SK-N-DZ (cell line): ENCODE measurements at places on chromosomes 16 and 17.

- no peak for DNase-seq
Measured at GRCh38 chr17:66518108-66518507, 215.7 kb downstream of the PRKCA start.

DNA sequence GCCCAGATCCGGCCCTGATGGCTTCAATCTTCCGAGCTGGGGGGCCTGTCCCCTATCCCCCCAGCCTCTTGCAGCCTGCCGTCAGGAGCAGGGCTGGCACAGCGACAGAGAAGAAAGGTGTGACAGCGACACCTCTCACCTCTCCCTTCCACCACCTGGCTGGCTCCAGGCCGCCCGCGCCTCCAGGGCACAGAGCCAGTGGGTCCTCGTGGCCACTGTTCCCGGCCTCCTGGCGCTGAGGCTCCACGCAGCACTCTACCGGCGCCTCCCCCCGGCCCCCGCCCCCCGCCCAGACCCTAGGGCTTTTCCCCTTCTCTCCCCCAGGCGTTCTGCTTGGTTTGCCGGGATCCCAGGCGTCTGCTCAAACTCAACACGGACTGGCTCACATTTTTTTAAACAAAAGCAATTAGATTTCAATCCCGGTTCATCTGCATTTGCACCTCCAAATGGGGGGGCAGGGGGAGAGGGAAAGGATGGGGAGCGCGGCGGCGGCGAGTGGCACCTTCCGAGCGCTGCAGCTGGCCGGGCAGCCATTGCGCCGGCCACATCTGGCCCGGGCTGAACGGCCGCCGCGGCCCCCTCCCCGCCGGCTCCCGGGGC is 12.8 kb upstream of the CBX8 start:
- DNase-seq = no peak

DNA sequence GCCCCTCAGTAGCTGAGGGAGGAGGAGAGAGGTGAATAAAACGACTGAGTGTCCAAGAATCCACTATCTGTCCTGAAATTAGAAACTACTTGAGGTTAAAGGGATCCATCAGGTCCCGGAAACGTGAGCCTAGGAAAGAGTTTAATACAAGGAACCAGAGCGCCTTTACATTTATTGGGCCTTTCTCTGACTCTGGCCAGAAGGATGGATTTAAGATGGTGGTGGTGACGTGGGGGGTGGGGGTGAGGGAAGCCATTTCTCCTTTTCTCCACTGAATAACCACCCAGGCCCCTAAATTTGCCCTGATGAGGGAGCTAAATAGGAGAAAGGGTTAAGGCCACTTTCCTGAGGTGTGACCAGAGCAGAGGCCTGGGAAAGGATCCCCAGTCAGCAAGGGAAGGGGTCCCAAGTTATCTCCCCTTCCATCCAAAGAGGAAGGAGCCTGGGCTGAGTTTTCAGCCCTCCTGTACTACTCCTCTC is 1.0 kb upstream of the HOXB9 start:
- no peak for DNase-seq

DNA sequence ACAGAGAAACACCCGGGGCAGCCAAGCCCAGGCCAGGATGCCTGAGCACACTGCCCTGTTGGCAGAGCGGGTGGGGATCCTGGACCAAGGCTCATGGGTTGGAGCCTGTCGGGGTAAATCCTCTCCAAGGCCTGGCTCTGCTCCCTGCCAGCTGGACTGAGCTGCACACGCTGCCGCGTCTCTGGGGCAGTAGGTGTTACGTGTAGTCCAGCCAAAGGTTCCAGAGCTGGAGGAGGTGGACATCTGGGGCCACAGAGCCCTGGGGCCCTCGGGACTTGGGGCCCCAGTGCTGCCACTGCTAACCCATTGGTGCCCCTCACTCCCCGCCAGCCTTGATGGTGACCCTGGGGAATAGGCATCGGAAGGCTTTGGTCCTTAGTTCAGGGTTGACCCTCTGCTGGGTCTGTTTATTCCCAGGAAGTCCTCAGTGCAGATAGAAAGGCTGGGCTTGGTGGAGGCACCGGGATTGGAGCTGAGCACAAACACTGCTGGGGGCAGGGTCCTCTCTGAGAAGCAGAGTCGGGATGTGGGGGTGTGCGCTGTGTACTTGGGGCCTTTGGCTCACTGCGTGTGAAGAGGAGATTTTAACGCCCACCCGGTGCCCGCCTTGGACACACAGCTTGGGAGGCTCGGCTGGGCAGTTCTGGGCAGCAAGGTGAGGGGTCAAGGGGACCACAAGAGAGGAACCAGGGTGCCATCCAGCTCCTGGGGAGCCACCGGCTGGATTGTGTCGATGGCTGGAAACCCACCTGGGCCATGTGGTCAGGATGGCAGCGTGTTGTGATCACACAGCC is 16.3 kb upstream of the CBX4 start:
- DNase-seq = no peak

DNA sequence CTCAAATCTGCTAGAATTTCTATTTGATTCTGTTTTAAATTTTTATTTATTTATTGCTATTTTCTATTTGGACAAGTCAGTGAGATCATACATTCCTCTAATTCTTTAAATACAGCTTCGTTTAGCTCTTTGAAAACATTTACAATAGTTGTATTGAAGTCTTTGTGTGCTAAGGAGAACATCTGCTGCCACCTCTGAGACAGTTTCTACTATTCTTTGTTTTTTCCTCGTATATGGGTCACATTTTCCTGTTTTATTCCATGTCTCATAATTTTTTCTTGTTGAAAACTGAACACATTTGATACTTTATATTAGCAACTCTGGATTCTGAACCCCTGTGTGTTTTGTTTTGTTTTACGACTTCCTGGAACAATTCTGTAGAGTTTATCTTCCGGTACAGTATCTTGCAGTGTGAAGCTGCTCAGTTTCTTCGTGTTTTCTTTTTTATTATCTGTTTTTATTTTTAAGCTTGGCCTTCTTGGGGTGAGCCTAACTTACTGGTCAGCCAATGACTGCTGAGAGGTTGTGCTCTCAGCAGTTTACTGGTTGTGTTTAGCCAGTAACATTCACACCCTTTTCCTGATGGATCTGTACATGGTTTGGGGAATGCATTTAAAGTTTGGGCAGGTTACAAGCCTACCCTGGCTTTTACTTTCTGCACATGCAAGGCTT is 99.0 kb downstream of the CA4 start:
- DNase-seq = no peak

DNA sequence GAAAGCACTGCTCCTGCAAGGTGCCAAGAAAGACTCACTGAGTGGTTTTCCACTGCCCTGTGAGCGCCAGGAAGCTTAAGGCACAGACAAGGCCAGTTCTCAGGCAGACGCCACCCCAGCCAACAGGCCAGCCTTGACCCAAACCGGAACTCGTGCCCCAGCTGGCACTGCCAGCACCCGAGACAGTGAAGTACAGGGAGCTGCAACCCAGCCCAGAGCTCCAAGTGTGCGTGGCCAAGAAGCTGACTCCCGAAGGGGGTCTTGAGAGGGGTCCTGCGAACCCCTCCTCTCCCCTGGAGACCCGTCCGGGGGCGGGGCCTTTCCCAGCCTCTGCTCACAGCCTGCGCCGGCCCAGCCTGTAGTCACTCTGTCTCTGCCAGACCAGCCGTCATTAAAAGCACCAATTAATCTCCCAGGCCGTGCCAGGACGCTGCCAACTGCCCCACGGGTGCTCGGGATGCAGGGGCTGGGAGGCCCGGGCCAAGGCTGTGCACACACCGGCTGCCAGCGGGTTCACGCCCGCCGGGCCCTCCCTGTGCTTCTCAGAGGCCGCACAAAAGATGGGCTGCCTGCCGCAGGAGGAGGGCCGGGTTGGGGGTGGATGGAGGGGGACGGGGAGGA is 4.4 kb upstream of the SOX8 start:
- DNase-seq = no peak

DNA sequence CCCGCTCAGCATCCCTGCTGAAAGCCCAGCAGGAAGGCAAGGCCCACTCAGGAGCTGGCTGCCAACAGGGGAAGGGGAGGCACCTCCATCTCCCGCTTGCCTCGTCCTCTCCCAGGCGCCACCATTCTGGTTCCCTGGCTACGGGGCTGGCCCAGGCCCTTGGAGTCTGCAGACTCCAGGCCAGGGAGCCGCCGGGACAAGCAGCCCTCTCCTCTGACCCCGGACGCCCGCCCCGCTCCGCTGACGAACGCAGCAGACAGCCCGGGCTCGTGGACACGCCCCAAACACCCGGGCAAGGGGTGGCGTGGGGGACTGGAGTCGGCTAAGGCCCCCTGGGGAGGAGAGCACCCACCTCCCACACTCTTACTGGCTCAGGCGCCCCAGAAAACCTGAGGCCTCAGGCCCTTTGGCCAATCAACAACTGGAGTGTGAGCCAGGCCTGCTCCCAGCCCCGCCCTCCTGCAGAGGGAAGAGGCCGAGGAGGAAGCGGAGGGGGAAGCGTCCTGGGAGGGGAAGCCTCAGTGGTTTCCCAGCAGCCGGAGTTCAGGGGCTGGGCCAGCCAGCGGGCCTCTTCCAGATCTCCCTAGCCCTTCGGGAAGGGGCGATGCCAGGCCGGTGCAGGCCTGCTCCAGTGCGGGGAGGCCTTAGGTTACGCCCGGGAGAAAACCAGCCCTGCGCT is 4.2 kb downstream of the MNT start:
- peak; percentile 99 for DNase-seq

GRCh38 chr17:47806913-47807255 is 14.7 kb downstream of the OSBPL7 start:
- no peak for DNase-seq

- DNase-seq = no peak
Measured at GRCh38 chr16:87332150-87332549, 15.0 kb upstream of the C16orf95 start.

GRCh38 chr17:77027271-77027889 is 113.4 kb upstream of the SEC14L1 start:
- DNase-seq = no peak

GRCh38 chr17:12631076-12631475 is 34.6 kb upstream of the MYOCD start:
- DNase-seq = no peak

DNA sequence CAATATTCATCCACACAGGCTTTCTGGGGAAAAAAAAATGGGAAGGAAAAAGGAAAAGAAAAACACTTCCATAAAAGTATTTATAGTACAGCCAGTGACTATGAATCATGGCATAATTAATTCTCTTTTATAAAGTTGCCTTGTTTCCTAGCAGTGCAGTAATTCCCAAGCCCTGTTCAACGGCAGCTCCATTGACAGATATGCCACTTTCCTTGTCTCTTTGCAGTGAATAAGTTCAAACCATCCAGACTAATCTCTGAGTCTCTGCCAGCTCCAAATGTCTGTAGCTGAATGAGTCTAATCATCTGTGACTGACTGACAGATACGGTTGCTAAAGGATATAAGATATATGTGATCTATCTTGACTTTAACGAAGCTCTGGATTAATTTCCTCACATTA is 52.9 kb upstream of the KCNJ16 start:
- DNase-seq = no peak

DNA sequence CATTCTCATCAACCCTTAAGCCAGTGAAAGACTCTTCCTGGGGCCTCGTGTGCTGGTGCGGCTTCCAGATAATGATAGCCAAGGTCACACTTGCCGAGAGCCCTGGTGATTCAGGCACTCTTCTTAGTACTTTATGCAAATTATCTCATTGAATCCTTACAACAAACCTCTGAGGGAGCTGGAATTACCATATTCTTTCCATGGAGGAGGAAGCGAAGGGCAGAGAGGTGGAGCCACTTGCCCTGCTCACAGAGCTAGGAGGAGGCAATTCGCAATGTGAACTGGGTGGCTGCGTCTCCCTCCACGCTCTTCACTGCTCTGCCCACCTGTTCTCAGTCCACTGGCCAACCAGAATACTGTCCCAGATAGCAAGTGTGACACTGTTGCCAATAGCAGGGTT is 409.7 kb downstream of the SNX29 start:
- no peak for DNase-seq

DNA sequence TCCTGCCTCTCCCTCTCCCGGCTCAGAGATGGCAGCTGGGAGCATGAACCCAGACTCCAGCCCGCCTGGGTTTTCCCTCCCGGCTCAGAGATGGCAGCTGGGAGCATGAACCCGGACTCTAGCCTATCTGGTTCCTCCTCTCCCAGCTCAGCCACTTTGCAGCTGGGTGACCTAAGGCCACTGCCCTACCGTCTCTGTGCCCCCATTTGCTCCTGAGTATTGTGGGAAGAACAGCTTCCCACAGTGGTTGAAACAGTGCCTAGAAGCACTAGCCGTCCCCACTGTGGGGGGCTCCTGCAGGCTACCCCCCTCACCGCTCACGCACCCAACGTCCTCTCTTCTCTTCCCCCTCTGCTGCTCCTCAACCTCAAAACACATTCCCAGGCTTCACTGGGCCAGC is 99.9 kb upstream of the GSE1 start:
- no peak for DNase-seq

DNA sequence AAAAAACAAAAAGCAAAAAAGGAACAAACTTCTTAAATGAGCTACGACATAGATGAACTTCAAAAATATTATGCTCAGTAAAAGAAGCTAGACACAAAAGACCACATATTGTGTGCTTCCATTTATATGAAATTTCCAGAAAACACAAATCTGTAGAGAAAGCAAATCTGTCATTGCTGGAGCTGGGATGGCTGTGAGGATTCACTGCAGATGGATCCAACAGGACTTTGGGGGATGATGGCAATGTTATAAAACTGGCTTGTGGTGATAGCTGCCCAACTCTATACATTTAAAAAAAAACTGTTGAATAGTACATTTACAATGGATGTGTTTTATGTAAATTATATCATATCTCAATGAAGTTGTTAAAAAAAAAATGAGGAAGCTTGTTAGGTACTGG is 52.6 kb upstream of the MAP3K14 start:
- no peak for DNase-seq
